ENCODE measurements at places on chromosomes 7 and 10. TPM values are rescaled to one million over a fixed set of nuclear protein-coding genes. Genes with fewer than 3 reads are reported as not detected.

- no peak for DNase-seq
Measured at GRCh38 chr10:132840698-132841614, 55.0 kb upstream of the NKX6-2 start.

The GDF2 gene
- total RNA-seq: not detected

DNA sequence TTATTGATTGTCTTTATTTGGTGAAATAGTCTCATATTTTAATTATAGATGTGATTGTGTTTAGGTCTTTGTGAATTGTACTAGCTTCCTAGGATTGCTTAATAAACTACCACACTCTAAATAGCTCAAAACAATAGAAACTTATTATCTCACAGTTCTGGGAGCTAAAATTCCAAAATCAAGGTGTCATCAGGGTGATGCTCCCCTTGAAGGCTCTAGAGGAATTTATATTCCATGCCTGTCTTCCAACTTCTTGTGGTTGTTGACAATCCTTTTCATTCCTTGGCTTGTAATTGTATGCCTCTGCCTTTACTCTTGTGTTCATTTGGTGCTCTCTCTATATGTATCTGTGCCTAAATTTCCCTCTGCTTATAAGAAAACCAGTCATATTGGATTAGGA is 155.3 kb upstream of the AKR1E2 start:
- DNase-seq: no peak

DNA sequence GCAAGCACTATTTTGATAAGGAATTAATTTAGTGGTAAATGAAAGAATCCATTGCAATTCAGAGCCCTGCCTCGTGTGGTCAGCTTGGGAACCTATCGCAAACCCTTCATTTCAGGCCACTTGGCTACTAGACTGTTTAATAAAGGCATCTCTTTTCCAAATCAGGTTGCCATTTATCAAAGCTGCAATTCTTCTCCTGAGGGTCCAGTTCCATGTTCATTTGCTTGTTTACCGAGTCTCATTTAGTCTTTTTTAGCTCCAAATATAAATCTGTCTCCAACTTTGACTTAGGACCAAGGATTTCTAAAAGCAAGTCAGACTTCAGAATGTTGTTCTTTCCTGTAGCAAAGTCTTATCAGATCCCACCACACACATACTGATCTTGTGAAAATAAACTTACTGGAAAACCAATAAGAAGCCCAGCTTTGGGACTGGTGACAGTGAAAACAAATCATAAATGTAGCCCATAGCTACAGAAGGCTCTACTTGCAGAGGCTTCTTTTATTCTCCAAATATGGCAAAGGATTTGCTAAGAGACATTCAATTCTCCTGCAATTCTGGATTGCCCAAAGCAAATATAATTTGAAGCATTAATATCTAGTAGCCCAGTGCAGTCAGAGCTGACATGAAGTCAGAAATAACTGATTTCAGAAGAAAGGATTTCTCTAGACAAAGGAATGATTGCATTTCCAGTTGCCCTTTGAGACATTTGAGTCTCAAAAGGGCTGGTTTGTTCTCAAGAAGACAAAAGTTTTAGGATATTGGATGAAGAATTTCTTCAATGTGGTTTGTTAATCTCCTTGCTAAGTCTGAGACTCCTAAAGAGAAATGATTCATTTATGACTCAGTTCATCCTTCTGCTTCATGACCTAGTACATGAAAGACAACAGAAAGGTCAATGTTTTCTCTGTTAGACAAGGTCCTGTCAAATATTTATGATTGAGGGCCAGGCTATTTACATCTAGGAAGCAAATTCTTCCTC is 28.0 kb downstream of the PPP1R3C start:
- DNase-seq: no peak

The SPRN gene
- not detected for total RNA-seq

The SNCG gene
- not detected for total RNA-seq

The CDH23 gene
- 5.4 TPM for total RNA-seq

The CHN2 gene
- 4.9 TPM for total RNA-seq

GRCh38 chr7:90181485-90181884 is 27.2 kb downstream of the STEAP1 start:
- no peak for DNase-seq

DNA sequence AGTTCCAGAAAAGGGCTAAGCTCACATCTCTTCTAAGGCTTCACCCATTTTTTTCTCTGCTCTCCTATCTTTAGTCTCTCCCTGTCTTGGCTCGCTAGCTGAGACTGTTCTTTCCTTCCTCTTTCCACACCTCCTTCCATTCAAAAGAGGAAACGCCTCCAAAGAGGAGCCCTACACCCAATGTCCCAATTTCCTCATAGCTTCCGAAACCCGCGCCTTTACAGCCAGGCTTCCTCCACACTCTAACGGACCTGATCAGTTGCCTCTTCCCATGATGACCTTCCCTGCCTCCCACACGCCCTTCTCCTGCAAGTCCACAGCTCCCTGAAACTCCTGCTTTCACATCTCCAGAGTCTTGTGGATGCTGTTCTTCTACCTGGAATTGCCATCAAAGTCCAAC is 71.7 kb downstream of the COBL start:
- DNase-seq: no peak

The PTN gene
- total RNA-seq: not detected

The RPEL1 gene
- total RNA-seq: not detected

DNA sequence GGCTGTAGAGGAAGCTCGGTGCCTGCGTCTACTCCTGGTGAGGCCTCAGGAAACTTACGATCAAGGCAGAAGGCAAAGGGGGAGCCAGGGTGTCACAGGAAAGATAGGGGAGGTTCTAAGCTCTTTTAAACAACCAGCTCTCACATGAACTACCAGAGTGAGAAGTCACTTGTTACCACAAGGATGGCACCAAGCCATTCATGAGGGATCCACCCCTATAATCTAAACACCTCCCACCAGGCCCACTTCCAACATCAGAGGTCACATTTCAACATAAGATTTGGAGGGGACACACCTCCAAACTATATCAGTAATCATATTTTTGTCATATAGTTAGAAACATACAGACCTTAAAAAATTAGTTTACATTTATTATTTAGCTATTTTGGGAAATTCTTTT is 9.4 kb downstream of the NOC3L start:
- DNase-seq: no peak

- no peak for DNase-seq
Measured at GRCh38 chr7:148598351-148598750, 7.8 kb downstream of the C7orf33 start.

- no peak for DNase-seq
Measured at GRCh38 chr10:110527731-110528171, 30.0 kb downstream of the DUSP5 start.

The CARD11 gene
- 131 TPM for total RNA-seq

The UTF1 gene
- total RNA-seq: not detected

DNA sequence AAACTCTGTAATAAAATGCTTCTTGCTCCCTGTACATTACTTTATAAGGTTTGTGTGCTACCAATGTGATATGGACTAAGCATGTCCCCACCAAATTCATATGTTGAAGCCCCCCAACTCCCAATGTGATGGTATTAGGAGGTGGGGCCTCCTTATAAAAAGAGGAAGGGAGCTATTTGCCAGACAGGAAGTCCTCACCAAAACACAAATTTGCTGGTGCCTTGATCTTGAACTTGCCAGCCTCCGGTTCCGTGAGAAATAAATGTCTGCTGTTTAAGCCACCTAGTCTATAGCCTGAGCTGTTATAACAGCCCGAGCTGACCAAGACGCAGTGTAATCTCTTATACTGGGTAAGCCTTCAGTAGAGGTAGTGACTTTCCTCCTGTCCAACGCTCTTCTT is 114.5 kb downstream of the INHBA start:
- no peak for DNase-seq

GRCh38 chr10:12055732-12056131 is 13.0 kb upstream of the DHTKD1 start:
- no peak for DNase-seq

DNA sequence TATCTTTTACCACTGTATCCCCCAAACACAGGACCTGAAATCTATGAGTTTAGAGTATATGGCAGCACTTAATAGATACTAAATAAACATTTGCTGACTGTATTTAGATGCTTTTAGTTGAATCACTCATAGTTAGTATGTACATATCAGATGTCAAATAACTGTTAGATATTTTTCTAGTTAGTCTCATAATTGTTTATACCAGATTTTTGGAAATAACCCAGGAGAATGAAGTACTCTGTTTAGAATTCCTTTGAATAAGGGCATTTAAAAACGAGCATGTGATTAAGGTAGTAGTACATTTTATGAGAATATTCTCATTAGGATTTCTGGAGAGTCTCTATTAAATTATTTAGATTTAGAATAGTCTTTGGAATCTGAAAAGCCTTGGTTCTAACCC is 22.3 kb upstream of the ZEB1 start:
- DNase-seq: no peak

DNA sequence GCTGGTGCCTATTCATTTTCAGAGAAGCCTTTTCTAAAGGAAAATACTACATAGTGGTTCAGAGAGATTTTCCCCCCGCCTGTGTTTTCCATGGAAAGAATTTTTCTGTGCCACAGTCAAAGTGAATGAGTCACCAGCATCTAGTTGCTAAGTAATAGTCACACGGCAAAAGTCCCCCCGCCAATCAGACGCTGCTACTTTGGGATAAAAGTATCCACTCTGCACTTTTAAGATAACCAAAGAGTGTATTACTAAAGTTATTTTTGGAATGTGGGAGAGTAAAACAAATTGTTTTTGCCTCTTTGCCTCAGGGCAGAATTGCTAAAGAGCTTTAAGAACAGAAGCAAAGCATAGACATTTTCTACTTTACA is 23.5 kb downstream of the ABLIM1 start:
- no peak for DNase-seq

The AKR1C8 gene
- total RNA-seq: 9.2 TPM

- peak; percentile 41 for DNase-seq
Measured at GRCh38 chr10:17454161-17455014, at the start of gene ST8SIA6. Gene ST8SIA6, minus strand, starts transcription at chr10:17454595. Its CDS starts 340 bp downstream, at chr10:17454255.

- DNase-seq: no peak
Measured at GRCh38 chr7:8436965-8437364, 3.6 kb downstream of the NXPH1 start.

GRCh38 chr7:28300488-28300887 is 111.8 kb upstream of the CREB5 start:
- DNase-seq: no peak

DNA sequence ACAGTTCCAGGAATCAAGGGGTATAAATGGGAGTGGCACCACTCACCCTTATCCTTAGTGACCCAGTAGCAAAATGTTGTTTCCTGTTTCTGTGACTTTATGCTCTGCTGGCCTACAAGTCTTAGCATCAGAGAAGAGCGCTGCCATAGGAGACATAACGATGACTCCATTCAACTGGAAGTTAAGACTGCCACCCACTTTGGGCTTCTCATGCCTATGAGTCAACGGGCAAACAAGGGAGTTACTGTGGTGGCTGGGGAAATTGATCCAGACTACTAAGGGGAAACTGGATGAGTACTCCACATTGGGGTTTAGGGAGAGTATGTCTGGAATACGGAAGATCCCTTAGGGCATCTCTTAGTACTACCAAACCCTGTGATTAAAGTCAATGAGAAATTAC is 40.6 kb upstream of the PIK3CG start:
- DNase-seq: no peak

The NUTM2B gene
- total RNA-seq: 1.8 TPM

- DNase-seq: no peak
Measured at GRCh38 chr7:153408360-153409335, 643.5 kb upstream of the DPP6 start.

DNA sequence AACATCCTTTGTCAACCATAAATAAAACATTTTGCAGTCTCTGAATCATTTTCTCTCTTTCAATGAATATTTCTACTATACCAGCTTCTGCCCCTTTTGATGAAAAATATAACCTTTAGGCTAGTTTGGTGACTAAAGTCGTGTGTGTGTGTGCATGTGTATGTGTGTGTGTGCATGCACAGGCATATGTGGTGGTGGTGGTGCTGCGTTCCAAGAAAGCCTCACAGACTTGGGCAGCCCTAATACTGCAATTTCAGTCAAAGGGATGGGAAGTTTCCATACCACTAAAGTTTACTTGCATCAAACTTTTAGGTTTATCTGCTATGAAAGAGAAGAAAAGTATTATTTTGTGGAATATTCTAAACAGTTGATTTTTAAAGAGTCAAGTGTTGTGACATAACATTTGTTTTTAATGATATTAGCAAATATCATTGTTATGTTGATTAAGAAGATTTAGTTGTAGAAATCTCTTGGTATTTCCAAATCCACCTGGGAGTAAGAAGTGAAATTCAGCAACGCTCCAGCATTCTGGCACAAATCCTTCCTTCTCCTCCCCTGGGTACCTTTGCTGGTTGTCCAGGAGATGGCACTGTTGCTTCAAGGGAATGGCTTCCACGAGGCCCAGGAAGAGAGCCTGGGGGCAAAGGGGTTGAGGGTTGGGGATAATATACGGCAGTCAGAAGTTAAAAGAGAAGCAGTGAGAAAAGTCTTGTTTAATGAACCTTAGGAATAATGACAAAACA is 41.5 kb downstream of the ASB4 start:
- DNase-seq: no peak

DNA sequence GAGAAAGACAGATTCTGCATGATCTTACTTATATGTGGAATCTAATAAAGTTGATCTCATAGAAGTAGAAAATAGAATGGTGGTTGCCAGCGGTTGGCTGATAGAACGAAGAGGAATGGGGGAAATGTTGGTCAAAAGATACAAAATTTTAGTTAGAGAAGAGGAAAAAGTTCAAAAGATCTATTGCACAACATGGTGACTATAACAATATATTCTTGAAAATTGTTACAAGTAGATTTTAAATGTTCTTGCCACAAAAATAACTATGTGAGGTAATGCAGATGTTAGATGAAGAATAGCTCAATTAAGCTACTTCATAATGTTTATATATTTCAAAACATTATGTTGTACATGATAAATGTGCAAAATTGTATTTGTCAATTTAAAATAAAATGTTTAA is 112.3 kb upstream of the SMIM30 start:
- no peak for DNase-seq

The ITPRID1 gene
- total RNA-seq: not detected

DNA sequence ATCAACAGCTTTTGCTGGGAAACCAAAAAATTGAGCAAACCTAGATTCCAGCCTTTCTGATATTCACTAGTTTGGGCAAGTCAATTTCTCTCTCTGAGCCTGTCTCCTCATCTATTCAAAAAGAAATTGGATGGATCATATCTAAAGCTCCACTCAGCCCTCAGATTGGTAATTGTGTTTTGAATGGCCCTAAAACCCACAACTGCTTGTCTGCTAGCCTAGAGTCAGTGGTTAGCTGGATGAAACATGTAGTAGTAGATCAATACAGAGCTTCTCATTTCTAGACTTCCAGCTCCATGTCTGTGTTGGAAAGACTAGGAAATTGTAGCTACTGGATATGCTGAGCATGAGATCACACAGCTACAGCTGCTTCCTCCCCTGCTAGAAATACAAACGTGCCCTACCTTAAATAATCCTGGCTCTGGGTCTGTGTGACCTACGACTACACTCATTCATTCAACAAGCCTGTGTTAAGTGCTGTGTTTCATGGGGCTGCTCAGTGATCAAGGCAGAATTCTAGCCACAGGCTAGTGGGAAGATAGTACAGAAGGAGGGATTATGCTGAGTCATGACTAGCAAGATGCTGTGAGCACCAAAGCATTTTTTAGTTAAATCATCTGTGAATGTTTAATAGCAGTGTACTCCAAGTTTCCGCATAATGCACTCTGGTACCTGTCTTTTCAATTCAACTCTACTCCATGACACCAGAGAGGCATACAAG is 15.7 kb downstream of the DNTT start:
- DNase-seq: no peak

Data from CD4-positive, alpha-beta memory T cell (primary cell).